ENCODE measurements at places on chromosomes 7 and 10. TPM values are rescaled to one million over a fixed set of nuclear protein-coding genes. Genes with fewer than 3 reads are reported as not detected.

GRCh38 chr10:75493464-75493863 is 62.0 kb downstream of the LRMDA start:
- H3K27me3 ChIP-seq = no peaks in the 10 kb centered on the region
- no peaks in the 10 kb centered on the region for H3K4me1 ChIP-seq
- no peak overlapping the region for H3K4me3 ChIP-seq
- H3K27ac ChIP-seq = no peak overlapping the region
- DNase-seq = no peak

GRCh38 chr7:39212876-39213275 is 235.2 kb downstream of the POU6F2 start:
- H3K36me3 ChIP-seq = no peaks in the 10 kb centered on the region
- H3K4me3 ChIP-seq = no peak overlapping the region
- no peaks in the 10 kb centered on the region for H3K4me1 ChIP-seq

- H3K27me3 ChIP-seq = no peaks in the 10 kb centered on the region
- H3K27ac ChIP-seq = no peak overlapping the region
- no peaks in the 10 kb centered on the region for H3K4me1 ChIP-seq
- no peak overlapping the region for H3K4me3 ChIP-seq
Measured at GRCh38 chr7:14999331-14999730, 96.8 kb upstream of the DGKB start.

DNA sequence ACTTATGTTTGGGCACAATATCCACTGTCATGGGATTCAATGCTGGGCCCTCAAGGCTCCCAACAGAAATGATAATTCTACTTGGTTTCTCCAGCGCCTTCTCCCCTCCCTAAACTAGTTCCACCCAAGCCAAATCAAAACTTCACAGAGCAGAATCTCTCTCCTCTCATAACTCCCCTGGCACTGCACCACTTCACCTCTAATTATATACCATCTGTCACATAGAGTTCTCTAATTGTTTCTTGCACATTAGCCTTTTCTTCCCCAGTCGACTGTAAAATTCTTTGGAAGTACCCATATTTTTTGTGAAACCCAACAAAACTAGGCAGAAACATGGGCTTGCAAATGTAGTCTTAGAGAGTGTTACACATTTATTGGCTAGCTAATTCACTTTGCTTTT is 8.1 kb downstream of the SGMS1 start:
- no peak overlapping the region for H3K27ac ChIP-seq
- H3K36me3 ChIP-seq = no peaks in the 10 kb centered on the region
- H3K4me1 ChIP-seq = peaks cover 16% of the 10 kb centered on the region

DNA sequence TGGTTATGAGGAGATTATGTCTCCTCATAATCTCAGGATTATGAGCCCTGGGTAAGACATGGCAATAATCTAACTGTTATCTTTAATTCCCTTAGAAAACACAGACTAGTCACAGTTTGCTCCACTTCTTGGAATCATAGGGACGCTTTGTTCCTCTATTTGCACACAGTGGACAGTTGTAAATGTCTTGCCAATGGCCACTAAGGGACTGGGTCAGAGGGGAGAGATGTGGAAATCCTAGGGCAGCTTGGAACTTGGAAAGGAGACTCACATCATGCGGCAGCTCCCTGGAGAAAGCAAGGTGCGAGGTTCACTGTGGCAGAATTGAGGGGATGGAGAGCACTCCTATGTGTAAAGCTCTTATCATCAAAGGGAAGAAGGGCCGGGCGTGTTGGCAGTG is 266.1 kb downstream of the PRPF18 start:
- no peak for DNase-seq
- no peak overlapping the region for H3K27ac ChIP-seq
- H3K4me3 ChIP-seq = no peak overlapping the region
- H3K36me3 ChIP-seq = 0 out of 2 replicates have a peak, but pooled peaks cover 4% of the 10 kb centered on the region

DNA sequence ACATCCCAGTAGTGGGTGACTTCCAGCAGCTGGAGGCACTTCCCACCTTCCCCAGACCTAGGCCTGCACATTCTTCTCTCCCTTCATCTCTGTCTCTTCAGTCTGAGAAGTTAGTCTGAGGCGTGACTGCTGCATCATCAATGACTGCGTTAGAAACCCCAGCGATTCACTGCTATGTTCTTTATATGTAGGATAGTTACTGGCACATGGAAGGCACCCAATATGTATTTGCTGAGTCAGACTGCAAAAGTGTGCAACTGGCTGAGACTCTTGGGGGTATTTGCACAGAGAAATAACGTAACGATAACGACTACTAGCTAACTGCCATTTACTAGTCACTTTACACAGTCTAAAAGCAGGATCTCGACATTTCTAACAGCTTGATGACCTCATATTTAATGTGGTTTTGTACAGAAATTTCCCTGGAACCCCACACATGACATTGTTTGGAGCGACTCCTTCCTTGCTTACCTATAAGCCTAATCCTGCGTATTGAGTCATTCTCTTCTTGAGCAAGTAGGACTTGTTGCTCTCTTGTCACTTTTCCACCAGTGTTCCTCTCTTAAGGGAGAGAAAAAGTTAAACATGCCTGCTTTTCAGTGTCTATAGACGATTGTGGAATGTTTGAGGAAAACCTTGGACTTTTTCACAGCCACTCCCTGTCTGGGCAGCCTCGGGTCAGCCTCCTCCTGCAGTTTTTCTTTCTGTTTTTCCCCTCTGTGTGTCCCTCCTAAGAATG is 45.5 kb downstream of the THNSL1 start:
- H3K4me3 ChIP-seq = no peak overlapping the region
- no peaks in the 10 kb centered on the region for H3K27me3 ChIP-seq

DNA sequence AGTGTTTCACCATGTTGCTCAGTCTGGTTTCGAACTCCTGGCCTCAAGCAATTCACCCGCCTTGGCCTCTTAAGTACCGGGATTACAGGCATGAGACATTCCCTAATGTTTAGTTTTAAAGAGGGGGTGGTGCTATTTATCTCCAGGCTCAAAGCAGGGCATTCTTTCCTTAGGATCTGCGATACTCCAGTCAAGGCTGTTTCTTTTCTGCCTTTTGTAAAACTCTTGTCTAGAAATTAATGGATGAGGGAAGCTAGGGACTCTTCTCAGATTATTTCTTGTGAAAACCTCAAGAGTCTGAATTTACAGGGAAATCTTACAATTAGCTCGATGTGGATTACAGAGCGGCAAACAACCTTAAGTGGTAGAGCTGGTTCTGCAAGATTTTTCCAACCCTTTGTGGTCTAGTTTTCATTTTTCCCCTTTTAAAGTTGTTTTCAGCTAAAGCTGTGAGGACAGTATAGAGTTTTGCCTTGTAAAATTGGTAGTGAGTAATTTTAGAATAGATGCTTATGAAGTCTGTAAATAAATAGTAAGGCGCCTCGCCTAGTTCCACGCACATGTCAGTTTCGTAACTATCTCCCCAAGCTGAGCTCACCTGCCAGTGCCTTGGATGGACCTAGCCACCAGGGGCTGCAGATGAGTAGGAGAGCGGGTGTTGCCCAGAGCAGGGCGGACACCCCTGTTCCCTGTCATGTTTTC is 53.1 kb downstream of the CUX1 start:
- peaks cover 5% of the 10 kb centered on the region for H3K36me3 ChIP-seq
- DNase-seq = peak; percentile 76
- H3K4me1 ChIP-seq = peaks cover 20% of the 10 kb centered on the region
- no peak overlapping the region for H3K4me3 ChIP-seq

DNA sequence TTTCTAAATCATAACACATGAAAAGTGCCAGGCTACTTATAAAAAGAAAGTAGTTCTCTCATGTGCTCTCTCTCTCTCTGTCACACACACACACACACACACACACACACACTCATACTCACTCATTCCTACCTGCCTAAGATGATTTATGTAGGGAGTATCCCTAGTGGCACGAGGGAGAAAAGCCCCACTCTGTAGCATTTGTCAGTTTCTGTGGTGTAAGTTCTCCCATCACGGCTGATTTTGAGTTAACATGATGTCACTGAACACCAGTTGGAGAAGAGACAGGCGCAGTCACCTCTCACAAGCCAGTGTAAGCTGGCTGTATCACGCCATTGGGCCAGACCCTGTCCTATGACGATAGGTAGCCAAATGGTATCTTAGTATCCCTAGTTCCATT is 395.4 kb downstream of the SFMBT2 start:
- H3K4me3 ChIP-seq = no peak overlapping the region
- H3K27me3 ChIP-seq = no peaks in the 10 kb centered on the region
- H3K36me3 ChIP-seq = no peaks in the 10 kb centered on the region
- no peak for DNase-seq

DNA sequence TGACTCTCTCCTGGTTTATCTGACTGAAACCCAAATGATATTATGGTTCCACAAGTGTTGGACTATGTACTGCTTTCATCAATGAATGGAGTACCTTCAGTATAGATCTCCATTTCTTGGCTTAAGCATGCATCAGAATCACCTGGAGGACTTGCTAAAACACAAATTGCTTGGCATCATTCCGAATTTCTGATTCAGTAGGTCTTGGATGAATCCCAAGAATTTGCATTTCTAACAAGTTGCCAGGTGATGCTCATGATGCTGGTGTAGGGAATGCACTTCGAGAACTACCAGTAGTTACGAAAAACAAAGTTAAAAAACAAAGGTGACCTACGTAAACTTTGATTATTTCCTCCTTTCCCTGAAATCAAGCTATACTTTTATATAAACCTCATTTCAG is 119.0 kb upstream of the FEZF1 start:
- H3K27me3 ChIP-seq = no peaks in the 10 kb centered on the region
- H3K4me1 ChIP-seq = no peaks in the 10 kb centered on the region

- H3K27me3 ChIP-seq = no peaks in the 10 kb centered on the region
- peaks cover 6% of the 10 kb centered on the region for H3K4me1 ChIP-seq
- H3K27ac ChIP-seq = peak overlapping the region; percentile 47
- peaks cover 7% of the 10 kb centered on the region for H3K36me3 ChIP-seq
Measured at GRCh38 chr7:29620556-29620930, 56.9 kb downstream of the PRR15 start.

DNA sequence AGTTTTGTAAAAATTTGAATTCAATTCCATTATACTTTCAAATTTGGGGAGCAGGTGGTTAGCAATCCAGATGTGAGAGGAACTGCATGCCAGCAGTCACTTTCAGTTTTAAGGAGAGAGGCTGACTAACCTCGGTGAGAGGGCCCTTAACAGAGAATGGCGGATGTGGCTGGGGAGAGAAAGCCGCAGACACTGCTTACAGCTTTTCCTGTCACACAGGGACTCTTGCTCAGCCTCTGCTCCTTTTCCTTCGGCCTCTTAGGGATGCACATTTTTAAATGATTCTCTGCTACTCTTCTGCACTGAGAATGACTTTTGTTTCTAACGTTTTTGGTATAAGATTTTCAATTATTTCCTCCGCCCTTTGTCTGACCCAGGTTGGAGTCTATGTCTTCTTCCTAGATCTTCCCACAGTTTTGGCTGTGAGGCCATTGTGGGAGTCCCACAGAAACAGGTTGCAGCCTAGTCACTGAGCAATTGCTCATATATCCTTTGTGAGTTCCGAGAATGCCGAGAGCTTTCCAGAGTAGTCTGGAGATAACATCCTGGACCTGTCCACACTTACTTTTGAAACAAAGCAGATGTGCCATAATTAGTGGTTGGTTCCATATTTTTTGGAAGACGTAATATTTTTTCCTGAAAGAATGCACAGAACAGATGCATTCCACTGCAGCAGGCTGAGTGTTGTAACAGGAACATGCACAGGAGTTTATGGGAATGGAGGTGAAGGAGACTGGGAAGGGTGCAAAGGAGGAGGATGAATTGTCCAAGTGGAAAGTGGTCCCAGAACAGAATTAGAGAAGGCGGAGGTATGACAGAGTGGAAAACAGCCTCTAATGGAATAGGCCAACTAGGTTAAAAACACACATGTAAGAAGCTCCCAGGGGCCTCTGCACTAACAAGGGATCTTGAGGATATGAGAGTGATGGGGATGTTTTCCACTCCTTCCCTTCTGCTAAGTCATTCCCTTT is 168.0 kb upstream of the ZNF32 start:
- DNase-seq = no peak
- H3K4me3 ChIP-seq = no peak overlapping the region
- H3K27me3 ChIP-seq = no peaks in the 10 kb centered on the region

DNA sequence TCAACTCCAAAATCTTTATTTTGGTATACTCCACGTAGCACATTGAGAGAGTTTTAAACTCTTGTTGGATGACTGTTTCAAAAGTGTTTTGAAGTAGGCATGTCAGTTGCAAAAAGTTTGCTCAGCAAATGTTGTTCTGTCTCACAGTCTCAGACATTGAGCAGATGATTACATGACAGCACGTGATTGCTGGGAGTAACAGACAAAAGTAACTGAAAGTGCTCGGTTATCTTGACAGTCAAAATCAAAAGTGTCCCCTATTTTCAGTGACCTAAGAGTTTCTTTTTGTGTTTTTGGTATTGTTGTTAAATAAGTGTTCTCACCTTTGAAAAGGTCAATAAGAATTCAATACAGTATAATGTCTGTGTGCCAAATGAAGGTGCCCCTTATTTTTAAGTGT is 84.3 kb downstream of the CFTR start:
- H3K36me3 ChIP-seq = no peaks in the 10 kb centered on the region
- H3K4me1 ChIP-seq = no peaks in the 10 kb centered on the region
- H3K27ac ChIP-seq = no peak overlapping the region
- DNase-seq = no peak

- H3K4me3 ChIP-seq = no peak overlapping the region
- no peaks in the 10 kb centered on the region for H3K27me3 ChIP-seq
- no peak overlapping the region for H3K27ac ChIP-seq
- no peaks in the 10 kb centered on the region for H3K4me1 ChIP-seq
- no peaks in the 10 kb centered on the region for H3K36me3 ChIP-seq
Measured at GRCh38 chr7:28767356-28767755, 190.8 kb downstream of the TRIL start.

- H3K27me3 ChIP-seq = no peaks in the 10 kb centered on the region
- no peak for DNase-seq
- no peak overlapping the region for H3K4me3 ChIP-seq
- H3K36me3 ChIP-seq = no peaks in the 10 kb centered on the region
- no peaks in the 10 kb centered on the region for H3K4me1 ChIP-seq
- no peak overlapping the region for H3K27ac ChIP-seq
Measured at GRCh38 chr7:113410796-113411195, 292.4 kb upstream of the SMIM30 start.

GRCh38 chr7:2405201-2405600 is 1.8 kb downstream of the CHST12 start:
- peak overlapping the region; percentile 74 for H3K4me3 ChIP-seq
- no peaks in the 10 kb centered on the region for H3K4me1 ChIP-seq
- H3K36me3 ChIP-seq = no peaks in the 10 kb centered on the region

- no peaks in the 10 kb centered on the region for H3K36me3 ChIP-seq
- no peaks in the 10 kb centered on the region for H3K4me1 ChIP-seq
- no peak overlapping the region for H3K27ac ChIP-seq
Measured at GRCh38 chr7:75722373-75722772, 16.4 kb downstream of the HIP1 start.

The THNSL1 gene
- total RNA-seq = 3.9 TPM

The TRPV5 gene
- total RNA-seq = not detected

The WNT8B gene
- total RNA-seq = not detected

The HMX2 gene
- 0.35 TPM for total RNA-seq

The BMS1 gene
- total RNA-seq = 42.8 TPM
